ENCODE measurements at places on chromosomes 12 and 14.

GRCh38 chr12:92403210-92404175 lies 257.8 kb upstream of the BTG1 start:
- DNase-seq: peak; percentile 57

- no peak for DNase-seq
Observed at GRCh38 chr12:39763890-39764169, 144.2 kb upstream of the ABCD2 start.

GRCh38 chr14:51107801-51108200 lies 12.9 kb upstream of the TRIM9 start:
- no peak for DNase-seq

DNA sequence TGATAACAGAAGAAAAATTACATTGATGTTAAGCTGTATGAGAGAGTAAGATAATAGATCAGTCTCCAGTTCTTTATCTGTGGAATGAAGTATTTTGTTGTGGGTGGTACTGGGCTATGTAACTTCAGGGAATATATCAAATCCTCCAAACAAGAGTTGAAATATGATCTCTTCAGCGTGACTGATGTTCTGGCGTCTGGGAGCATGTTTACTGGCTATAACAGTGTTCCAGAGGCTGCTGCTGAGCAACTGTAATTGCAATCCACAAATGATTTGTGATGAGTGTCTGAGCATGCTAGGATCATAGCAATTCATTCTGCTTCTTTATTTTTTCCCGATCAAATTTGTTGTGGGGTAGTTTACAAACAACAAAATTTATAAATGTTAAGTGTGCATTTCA lies 18.6 kb upstream of the CCDC198 start:
- DNase-seq: no peak

- no peak for DNase-seq
Observed at GRCh38 chr12:41074473-41074769, 113.7 kb upstream of the PDZRN4 start.

GRCh38 chr12:587132-588023 lies 75.9 kb downstream of the NINJ2 start:
- no peak for DNase-seq

- DNase-seq: no peak
Observed at GRCh38 chr12:6779708-6780432, 7.5 kb downstream of the LAG3 start.

DNA sequence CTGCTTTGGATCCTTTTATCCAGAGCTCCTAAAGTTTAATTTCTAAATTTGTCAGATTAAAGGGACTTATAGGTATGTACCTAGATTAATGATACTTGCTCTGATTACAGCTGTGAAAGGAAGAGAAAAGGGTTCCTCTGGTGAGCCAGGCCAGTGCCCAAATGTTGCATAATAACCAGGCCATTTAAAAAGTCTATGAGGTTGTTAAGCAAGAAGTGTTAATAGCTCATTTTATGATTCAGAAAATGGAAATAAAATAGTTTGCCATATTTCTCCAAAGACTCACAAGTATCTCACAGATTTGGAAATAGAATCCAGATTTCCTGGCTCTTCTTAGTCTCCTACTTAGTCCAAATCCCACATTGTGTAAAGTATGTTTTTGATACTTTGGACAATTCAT lies 67.6 kb downstream of the SLC38A6 start:
- no peak for DNase-seq
